ENCODE measurements at places on chromosomes 1 and 21.

DNA sequence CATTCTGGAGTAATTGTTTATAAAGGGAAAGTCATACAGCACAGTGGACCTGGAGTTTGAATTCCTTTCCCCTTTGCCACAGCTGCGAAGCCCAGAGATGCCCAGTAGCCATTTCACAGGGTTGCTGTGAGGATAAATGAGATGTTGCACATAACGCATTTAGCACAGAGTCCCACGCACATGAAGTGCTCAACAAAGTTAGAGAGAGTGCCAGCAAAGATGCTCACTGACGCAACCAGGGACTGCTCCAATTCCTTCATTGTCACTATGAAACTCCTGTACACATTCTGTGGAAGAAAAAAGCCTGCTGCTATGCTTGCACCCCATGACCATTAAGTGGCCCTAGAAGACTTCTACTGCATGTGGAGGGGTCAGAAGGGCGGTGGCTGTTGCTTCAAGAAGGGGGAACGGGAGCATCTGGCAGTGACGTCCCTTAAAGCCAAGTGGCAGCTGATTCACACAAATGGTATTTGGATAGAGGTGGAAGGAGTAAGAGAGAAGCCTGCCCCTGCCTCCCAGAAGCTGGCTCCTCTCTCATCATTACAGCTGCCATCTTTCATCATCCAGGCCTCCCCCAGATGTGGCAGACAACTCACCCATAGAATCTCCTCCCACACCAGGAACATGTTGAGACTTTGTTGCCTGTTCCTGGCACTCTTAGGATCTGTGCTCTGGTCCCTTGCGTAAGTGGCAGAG is 26.5 kb upstream of the VAV3 start:
- no peak for DNase-seq

- DNase-seq: no peak
Measured at GRCh38 chr1:58629031-58629462, 52.0 kb upstream of the TACSTD2 start.

DNA sequence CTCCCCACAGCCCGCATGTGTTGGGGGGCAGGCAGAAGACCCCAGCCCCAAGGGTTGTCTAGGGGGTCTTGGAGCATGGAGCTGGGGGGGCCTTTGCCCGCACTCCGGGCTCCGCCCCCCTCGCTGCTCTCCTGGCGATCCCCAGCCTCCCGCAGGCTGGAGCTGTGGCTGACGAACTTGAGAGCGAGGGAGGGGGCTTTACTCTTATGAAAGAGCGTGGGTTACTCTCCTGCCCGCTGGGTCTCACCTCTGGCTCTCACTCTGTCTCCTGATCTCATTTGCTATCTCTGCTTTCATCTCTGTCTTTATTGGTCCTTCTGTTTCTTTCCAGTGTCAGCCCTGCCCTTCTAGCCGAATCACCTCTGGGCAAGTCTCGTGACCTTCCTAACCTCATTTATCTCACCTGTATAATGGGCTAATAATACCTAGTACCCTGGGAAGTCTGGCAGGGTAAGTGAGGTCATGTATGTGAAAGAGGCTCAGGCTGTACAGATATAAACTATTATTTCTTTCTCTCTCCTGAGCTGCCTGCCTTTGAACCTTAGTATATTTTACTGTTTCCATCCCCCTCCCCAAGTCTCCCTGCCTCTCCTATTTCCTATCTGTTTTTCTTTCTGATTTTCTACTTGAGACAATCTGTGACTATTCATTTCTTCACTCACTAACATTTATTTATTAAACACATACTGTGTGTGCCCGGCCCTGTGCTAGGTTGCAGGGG is 731 bp downstream of the EFNA4 start:
- peak; percentile 44 for DNase-seq

GRCh38 chr1:156924478-156925153 is 4.2 kb downstream of the LRRC71 start:
- DNase-seq: no peak

GRCh38 chr1:66598670-66599069 is 64.7 kb downstream of the SGIP1 start:
- DNase-seq: no peak

DNA sequence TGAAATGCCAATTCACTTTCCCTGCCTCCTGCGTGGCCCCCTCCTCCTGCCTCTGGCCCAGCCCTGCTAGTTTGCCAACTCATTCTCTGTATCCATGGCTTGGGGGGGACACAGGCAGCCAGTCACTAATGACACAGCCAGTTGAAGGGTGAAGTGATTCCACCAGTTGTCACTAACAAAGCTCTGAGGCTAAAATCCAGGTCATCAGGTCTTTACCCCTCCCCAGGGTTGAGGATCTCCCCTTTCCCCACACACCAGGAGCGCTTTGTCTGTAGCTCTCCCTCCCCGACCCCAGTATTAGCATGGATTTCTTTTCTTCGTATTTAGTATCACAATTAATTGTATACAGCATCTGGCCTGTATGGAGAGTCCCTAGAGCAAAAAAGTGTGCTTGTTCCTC is 394.1 kb downstream of the RRAGC start:
- DNase-seq: no peak

DNA sequence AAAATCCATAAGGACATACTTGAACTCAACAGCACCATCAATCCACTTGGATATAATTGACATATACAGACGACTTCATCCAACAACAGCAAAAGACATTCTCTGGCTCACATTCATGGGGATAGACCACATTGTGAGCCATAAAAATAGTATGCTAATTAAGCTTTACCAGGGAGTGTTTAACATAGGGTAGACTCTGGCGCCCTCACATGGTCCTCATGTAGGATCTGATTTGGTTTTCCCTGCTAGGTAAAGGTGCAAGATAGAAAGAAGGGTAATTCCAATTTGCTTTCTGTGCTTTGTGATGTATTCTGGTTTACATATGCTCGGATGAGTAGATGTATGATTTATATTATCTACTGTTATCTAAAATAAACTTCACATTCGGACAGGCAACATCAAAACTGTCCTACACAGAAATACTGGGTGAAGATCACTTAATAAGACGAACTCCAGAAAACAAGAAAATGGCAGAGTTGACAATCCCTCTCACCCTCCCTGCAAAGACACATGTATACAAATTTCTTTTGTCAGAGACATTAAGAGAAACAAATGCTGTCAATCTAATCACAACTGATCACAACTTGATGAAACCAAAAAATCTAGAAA is 27.7 kb downstream of the CR1L start:
- DNase-seq: peak; percentile 39

GRCh38 chr1:88984569-88984968 is 7.9 kb downstream of the KYAT3 start:
- DNase-seq: no peak

- no peak for DNase-seq
Measured at GRCh38 chr1:59105548-59106507, 191.1 kb upstream of the FGGY start.

DNA sequence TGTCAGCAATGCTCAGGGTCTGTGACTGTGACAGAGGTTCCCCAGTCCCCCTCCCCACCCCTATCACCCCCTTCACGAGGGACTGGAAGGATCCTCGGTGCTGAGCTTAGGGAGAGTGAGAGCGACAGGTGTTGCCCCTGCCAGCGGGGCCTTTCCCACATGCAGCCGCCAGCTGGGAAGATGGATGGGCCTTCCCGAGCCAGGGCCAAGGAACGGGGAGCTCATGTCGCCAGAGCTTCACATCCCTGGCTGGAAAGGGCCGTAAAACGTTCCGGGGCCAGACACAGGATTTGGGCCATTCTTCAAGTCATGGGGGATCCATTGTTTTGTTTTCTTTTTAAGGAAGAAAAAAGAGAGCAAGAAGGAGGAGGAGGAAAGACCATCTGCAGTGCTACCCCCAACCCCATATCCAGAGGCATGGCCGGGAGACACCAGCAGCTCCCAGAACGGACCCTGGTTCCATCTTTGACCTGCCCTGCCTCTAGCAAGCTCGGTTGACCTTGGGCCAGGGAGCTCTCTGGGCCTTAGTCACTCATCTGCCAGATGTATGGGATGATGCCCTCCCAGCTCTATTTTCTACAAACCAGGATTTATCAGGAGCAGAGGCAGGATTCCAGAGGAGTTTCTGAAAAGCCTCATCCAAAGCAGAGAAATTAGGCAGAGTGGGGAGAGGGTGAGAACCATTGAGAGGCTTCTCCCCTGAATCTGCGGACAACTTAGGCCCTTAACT is 54.1 kb downstream of the TAS1R2 start:
- DNase-seq: peak; percentile 42

DNA sequence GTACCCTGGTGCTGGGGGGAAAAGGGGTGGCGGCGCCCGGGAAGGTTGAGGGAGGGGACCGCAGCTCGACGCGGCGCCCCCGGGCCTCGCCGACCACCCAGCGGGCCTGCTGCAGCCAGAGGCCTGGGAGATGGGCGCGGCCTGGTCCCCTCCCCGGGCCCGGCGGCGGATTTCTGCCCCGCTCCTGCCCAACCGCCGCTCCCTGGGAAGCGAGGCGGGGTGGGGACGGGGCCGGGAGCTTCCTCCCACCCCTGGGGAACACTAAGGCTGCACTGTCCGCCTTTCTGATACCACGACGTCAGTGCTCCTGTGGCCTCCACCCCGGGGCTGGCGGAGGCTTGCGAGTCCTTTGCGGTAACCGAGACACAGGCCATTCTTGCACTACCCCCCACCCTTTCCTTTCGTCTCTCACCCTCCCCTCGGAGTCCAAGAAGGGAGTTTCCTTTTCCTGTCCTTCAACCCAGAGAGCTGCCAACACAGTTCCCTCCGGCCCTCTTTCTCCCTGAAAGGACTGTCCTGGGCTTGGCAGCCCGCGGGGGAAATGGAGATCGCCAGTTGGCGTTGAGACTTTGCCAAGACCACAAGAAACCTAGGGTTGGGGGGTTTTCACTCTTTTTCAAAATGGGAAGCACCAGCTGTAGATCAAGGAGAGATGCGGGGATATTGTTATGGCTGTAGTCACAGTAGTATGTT is 742 bp downstream of the SH3GLB1 start:
- peak; percentile 32 for DNase-seq

- DNase-seq: peak; percentile 62
Measured at GRCh38 chr1:198929961-198930599, 291.2 kb downstream of the PTPRC start.

DNA sequence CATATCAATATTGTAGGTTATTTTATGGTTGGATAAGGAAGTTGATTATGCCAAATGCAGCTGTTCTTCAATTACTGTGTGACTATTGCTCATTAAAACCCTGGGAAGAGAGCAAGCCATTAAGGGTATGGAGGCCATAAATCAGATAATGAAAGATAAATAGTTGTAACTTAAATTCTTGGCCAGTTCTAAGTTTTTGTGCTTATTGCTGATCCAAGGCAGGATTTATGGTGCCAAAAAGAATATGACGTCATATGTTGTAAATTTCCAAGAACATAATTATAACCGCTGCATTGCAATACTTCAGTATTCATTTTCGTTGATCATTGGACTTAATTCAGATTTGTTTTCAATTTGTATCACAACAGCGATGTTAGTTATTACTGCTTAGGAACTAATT is 211.6 kb downstream of the LRRC40 start:
- DNase-seq: no peak

DNA sequence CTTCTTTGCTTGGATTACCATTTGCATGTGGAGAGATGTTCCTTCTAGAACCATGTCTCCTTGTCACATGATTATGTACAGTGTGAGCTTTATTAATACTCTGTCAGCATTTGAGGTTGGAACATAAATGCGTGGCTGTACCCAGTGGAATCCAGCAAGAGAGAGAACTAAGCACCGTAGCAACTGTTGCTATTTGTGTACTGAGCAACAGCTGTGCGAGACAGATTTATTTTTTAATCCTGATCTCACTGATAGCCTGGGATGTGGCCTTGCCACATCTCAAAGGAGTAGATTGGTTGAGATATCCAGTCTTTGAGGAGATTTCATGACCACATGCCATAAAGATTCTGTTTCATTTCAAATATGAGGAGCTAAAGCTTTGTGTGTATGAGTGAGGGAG is 43.4 kb downstream of the KIF1B start:
- peak; percentile 81 for DNase-seq

DNA sequence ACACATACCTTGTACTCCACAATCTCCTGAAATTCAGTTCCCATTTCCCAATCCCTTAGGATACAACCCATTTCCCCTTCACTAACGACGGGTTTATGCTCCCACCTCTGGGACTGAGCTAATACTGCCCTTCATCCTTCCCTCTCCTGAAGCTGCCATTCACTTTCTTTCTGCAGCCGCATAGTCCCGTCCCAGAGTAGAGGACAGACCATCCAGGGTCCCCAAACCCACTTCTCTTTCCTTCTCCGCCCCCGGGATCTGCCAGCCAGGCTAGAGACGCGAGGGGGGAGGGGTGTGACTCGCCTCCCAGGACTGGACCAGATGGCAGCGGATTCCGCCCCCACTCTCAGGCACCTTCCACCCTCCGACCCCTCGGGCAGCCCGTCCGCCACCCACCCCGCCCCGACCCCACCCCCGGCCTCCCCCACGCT is 679 bp downstream of the ABL2 start:
- peak; percentile 46 for DNase-seq

DNA sequence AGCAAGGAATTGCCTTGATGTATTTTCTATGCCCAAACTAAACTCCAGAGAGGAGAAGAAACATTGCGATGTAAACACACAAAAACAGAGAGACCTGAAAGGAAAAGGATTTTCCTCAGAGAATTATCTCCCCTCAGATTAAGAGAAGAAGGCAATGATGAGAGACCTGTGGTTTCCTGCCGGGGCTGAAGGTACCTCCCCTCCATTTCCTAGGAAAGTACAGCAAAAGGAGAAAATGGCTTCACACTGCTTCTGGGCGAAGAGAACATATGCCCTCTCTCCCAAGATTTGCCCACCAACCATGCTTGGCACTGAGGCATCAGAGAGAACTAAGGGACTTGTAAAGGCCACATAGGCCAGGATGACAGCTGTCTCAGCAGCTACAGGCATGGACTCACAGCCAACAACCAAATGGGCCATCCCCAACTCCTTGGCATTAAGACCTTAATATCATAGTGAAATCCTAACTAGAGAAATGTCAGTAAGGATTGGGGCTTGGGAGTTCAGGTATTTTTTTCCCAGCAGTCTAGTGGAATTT is 523.0 kb downstream of the PTPRC start:
- DNase-seq: no peak

GRCh38 chr21:44443291-44443890 is 11.9 kb upstream of the LRRC3 start:
- DNase-seq: no peak

DNA sequence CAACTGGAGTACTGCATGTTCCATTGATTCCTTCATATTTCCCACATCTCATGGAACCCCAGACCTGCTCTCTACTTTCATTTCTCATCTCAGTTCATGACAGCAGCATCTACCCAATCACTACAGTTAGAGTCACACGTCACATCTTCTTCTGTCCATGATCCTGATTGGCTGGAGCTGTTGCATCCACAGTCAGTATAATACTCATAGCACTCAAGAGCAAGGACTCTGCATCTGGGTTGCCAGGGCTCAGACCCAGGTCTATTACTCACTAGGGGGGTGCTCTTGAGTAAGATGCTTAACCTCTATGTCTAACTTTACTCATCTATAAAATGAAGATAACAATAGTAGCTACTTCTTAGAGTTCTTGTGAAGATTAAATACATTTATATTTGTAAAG is 4.4 kb upstream of the XPR1 start:
- DNase-seq: no peak

Measured in NCI-H524 (cell line).